ENCODE measurements at places on chromosomes 12 and 14.
A peak's percentile ranks its signal among the peaks of the same experiment; 100 is the strongest.

GRCh38 chr12:98424726-98425401 lies 90.5 kb upstream of the TMPO start:
- DNase-seq: peak; percentile 63

GRCh38 chr14:25516838-25517237 lies 466.9 kb upstream of the STXBP6 start:
- DNase-seq: no peak

GRCh38 chr12:114030451-114030850 lies 64.3 kb upstream of the RBM19 start:
- no peak for DNase-seq

GRCh38 chr14:102138961-102139285 lies 774 bp upstream of the WDR20 start:
- no peak for DNase-seq

GRCh38 chr12:104480012-104480411 lies 23.3 kb downstream of the CHST11 start:
- DNase-seq: no peak

DNA sequence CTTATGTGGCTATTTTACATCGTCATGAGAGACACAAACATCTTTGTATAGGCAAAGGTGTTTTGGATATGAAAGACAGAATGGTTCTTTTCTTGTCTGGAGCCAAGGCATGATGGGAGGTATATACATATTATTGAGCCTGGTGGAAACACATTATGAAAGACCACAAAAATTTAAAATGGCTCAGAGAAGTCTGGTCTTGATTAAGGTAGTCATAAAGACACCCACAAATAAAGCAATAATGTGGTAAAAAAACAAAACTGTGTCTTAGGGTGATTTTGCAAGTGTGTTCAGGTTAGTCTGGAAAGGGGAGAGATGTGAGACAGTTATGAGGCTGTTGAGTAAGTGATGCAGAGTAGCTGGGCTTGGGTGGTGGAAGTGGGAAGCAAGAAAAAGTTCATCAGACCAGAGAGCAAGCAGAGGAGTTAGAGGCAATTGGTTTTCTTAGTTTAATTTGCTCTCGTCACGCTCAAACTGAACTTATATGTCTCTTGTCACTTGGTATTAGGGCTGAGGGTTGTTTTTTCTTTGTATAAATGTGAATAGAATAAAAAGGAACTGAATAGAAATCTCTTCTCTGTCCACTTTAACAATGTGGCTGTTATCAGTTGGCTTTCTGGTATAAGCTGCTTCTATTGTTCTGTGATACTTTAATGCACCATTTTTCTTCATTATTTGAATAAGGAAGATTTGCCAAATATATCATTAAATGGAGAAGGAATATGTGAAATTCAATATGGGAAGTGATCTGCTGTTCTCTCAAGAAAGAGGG lies 115.0 kb downstream of the AKAP6 start:
- DNase-seq: no peak

DNA sequence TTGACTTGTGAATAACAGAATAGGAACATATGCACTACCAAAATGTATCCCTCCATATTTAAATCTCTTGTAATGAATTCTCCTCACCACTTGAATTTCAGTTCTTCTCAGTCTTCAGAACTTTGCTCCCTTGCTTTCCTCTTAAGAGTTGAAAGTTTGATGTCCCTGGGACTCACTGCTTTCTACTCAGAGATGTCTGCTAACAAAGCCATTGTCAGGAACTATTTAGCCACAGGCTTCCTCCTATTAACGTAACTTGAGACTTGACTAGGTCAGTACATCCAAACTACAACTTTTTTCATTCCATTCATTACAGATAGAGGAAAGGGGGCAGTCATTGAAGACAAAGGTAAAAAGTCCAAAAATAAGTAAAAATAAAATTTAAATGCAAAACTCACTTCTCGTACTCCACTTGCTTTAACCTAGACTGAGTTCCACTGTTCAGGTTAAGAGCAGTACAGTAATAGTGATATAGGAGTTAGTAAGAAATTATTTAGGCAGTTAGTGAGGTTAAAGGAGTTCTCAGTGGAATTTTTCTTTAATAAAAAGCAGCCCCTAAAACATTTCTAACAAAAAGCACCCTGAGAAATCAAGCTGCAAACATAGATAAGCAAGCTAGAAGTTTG lies 364.2 kb downstream of the SOX5 start:
- DNase-seq: no peak

- no peak for DNase-seq
Observed at GRCh38 chr14:99720941-99721791, 37.1 kb downstream of the CYP46A1 start.

DNA sequence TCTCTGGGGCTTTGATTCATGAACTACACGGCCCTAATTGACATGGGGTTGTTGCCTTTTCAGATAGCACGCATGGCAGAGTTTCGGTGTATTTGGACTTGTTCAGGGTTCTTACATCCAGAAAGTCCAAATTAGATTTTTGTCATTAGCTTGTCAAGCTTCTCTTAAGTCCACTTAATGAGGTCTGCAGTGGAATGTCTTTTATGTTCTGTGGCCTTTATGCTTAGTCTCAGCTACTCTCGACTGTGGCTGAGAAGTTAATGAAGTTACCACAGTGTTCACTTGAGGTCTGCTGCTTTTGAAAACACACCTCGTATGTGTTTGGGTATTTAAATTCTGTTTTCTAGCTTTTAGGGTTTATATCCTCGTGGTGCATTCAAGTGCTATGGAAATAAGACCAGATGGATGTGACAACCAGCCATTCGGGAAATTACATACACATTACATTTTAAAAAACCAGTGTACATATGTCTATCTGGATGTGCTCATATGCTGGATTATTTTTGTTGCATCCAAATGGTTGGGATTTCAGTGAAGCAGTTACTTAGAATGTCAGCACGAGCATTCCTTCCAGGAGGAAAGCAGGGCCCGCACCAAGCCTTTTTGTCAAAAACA lies 80.2 kb downstream of the RMST start:
- no peak for DNase-seq

GRCh38 chr14:37579274-37579673 lies 15.8 kb downstream of the FOXA1 start:
- no peak for DNase-seq

DNA sequence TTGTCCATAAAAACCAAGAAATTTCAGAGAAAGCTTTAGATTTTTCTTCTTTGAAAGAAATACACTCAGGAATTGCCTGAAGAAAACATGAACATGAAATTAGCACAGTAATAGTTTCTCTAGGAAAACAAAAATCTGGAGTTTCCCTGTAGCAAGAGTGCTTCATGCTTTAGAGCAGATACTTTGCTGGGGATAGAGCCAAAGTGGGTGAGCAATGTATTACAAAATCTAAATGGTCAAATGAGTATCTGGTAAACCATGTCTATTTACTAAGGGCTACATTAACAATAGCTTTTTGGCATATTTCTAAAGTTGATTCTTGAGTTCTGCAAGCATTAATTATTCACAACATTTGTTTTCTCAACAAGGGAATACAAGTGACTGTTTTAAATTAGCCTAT lies 26.2 kb downstream of the AVPR1A start:
- no peak for DNase-seq

DNA sequence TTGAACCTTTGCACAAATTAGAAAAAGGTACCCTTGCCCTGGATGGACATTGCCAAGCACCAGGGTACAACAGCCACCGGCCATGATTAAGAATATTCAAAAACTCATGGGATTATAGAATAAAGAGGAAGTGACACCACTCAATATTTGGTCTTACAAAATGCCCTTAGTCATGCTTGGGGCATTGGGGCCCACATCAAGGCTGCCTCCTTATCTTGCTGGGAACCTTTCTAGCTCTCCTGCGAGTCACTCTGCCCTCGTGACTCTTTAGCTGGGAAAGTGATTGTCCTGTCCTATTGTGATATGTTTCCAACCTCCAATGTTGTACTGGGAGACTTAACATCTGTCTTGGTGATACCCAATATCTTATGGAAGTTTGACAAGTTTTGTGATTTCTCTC lies 57.8 kb downstream of the GTF2A1 start:
- no peak for DNase-seq

DNA sequence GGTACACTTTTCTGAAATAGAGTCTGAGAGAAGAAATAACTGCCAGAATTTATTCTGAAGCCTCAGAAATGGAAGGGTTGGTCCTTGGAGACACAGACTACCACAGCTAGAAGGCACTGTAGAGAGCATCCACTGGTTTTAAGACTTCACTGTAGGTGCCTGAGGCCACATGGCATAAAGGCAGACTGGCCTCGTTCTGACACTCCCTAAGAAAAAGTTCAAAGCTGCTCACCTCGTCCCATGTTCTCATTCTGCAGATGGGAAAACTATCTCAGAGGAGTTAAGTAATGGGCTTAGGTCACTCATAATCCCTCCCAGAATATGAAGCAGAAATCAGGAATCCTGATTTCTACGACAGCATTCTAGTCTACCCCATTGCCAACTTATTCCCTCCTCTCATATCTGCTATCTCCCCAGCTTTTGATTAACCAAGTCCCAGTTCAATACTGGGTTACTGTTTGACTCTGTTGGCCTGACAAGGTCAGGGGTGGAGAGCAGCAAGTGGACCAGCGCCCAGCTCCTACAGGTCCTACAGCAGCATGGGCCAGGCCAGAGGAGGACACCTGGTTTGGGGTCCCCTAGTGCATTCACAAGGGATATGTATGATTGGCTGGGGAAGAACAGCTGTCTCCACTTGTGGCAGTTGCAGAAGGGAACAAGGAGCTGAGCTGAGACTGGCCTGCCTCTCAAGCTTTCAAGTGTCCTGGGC lies 3.7 kb downstream of the ITGA5 start:
- DNase-seq: no peak

DNA sequence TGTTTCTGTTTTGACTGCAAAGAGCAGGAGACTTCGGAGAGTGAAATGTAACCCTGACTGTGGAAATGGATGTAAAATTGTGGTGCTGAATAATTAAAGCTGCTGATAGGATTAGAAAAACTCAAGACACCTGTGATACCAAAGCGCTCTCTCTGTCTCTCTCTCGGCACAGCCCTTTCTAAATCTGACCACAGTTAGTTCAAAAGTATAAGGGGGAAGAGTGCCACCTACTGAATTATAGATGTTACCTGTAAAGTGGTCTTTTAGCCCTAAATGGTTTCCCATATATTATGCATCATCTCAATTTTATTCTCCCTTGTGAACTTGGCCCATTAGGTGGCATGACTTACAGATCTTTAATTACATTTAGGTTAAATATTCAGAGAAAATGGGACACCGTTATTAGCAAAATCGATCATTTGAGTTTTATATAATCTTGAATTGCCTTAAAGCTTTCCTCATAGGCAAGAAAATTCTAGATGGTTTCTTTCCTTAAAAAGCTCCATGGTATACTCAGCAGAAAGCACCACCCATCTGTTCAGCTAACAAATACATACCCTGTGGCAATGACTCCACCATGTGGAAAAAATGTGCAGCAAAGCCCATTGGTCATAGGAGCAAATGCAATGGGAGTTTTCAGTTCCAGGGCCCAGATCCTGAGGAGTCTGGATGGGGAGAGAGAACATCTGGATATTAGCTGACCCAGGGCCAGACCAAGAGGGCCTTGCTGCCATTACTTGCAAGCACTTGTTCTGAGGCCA lies 18.1 kb downstream of the RFC5 start:
- no peak for DNase-seq

- no peak for DNase-seq
Observed at GRCh38 chr12:92739113-92739512, 36.3 kb downstream of the PLEKHG7 start.

- no peak for DNase-seq
Observed at GRCh38 chr12:2773199-2773875, 21.4 kb upstream of the FKBP4 start.

GRCh38 chr12:23704992-23705943 lies 244.2 kb downstream of the SOX5 start:
- no peak for DNase-seq

DNA sequence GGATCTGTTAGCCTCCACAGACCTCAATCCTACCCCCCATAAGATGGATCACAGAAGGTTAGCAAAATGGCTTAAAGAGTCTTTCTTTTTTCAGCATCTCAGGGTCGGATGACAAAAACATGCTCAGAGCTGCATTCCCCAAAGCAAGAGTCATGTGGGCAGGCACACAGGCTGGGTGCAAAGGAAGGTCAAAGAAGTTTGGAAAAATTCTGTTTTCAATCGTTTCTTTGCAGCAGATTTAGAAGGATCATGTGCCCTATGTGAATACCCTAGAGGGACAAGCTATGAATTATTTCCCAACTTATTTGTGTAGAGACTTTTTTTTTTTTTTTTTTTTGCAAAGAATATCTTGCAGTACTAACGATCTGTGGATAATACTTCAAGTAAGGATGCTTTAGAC lies 845.4 kb downstream of the VRK1 start:
- no peak for DNase-seq

DNA sequence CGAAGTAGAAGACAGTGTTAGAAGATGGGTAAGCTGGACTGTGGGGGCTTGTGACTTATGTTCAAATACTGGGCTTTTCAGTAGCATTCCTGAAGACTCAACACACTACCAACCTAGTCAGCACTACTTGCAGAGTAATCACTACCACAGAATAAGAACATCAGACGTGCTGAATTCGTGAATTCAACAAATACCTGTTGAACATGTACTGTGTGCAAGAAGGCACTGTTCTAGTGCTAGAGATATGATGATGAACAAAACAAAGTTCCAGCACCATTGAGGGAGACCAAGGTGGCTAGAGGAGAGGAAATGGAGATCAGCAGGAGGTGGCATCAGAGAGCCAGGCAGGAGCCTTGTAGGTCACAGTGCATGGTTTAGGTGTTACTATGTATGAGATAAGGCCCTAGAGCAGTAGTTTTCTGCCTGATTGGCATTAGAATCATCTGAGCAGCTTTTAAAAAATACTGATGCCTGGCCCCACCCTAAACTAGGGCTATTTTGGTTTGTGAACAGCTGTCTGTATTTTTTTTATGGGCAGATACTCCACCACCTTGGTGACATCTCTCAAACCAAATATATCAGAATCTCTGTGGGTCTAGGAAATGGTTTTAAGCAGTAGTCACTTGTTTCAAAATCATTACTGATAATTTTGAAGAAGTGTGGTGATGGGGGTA lies 26.8 kb downstream of the FERMT2 start:
- DNase-seq: no peak

DNA sequence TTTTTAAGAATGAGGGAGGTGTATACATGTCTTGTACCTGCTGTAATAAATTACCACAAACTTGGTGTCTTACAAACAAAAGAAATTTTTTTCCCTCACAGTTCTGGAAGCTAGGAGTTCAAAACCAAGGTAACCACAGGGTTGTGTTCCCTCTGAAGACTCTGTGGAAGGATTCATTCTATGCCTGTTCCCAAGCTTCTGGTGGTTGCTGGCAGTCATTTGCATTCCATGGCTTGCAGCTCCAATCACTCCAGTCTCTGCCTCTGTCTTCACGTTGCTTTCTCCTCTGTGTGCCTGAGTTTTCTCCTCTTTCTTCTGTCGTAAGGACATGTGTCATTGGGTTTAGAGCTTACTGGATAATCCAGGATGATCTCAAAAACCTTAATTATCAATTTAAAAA lies 15.4 kb upstream of the ZNF641 start:
- no peak for DNase-seq
